Endothelial cell (in vitro differentiated cells): ENCODE measurements at places on chromosomes 6 and 20.

GRCh38 chr6:131937703-131938631 is 13.2 kb downstream of the CCN2 start:
- DNase-seq: no peak

- no peak for DNase-seq
Observed at GRCh38 chr6:68757821-68758220, 122.7 kb downstream of the ADGRB3 start.

DNA sequence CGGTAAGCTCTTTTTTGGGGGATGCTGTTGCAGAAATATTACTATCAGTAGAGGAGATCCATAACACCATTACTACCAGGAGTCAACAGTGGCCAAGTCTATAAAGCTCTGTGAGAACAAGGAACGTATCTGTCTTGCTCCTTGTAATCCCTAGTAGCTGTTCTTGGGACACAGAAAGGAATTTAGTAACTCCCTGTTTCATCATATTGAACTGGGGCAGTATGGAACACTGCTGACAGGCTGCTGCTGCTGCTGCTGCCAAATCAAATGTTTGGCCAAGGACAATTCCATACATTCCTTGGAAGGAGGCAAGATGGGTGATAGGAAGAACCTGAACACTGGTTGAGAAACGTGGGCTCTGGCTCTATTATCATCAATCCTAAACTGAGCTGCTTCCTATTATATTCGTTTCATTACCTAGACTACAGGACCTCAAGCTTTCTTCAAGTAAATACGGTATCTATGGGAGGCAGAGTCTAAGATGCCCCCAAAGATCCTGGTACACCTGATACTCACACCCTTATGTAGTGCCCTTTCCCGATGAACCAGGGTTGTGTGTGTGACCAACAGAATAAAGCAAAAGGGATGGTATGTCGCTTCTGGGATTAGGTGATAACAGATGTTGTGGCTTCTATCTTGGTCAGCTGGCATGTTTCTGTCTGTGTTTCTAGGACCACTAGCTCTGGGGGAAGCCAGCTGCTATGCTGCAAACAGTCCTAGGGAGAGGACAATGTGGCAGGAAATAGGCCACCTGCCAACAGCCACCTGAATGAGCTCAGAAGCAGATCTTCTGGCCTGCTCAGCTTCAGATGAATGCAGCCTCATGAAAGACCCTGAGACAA is 39.5 kb downstream of the ELOVL5 start:
- no peak for DNase-seq

DNA sequence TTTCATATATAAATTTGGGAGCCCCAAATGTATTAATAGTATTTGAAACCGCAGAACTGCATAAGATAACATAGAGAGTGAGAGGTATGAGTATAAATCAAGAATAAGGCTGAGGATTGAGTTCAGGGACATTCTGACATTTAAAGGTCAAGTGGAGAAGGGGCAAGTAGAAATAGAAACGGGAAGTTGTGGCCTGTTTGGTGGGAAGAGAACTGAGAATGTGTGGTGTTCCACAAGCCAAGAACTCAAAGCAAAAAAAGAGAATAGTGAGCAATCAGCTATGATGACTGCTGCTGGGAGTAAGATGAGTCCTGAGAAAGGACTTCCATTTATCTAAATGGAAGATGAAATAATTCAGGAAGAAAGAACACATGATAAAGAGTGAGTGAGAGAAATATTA is 418.4 kb downstream of the CD109 start:
- DNase-seq: no peak

DNA sequence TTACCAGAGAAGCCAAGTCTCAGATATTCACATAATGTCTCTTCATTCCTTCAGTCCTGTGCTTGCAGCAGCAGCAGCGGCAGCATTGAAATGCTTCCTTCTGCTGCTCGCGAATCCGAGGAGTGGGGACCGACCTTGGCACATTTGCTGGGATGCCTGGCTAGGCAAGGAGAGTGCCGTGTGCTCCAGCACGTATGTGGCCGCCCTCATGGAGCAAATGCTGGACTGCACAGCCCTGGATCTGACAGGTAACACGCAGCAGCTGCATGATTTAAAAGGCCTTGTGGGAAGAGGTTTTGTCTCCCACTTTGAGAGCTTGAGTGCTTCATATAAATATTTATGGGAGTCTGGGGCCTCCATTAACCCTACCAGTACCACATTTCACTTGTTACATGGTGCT is 9.9 kb downstream of the MAFB start:
- no peak for DNase-seq

- no peak for DNase-seq
Observed at GRCh38 chr6:157403686-157404051, 22.7 kb downstream of the ZDHHC14 start.
